ENCODE measurements at places on chromosomes 11 and 22.

DNA sequence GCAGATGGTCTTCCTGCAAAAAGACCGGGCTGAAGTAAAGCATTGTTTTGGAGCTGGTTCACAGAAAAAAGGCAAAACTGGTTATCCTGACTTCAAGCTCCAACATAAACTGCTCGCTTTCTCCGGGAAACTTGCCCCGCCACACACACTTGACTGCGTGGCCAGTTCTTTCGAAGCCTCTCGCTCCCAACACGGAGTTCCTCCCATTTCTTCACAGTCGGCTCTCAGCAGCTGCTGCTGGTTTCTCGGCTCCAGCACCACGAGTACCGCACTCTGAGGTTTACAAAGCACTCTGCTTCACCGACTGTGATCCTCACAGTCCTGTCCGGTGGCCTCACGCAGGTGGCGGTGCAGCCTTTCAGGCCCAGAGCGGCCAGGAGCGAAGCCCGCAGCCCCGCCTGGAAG, 264 bp downstream of the CHEK1 start:
- no peak for DNase-seq

- no peak for DNase-seq
Observed at GRCh38 chr11:120273432-120273831, 33.5 kb downstream of the POU2F3 start.

DNA sequence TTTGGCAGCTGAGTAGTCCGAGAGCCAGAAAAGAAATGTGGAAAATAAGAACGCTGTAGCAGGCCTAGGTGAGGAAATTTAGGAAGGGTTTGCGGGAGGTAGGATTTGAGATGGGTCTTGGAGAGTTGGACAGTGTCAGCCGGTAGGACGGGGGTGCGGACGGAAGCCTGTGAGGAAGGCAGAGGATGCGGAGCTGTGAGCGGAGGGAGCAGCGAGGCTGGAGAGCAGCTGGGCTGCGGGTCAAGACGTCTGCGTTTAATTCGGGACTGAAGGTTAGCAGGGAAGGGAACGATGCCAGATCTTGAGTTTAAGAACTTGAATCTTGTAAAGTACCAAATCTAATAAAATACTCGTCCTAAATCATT, 669 bp upstream of the TIGD3 start:
- DNase-seq, result no peak

DNA sequence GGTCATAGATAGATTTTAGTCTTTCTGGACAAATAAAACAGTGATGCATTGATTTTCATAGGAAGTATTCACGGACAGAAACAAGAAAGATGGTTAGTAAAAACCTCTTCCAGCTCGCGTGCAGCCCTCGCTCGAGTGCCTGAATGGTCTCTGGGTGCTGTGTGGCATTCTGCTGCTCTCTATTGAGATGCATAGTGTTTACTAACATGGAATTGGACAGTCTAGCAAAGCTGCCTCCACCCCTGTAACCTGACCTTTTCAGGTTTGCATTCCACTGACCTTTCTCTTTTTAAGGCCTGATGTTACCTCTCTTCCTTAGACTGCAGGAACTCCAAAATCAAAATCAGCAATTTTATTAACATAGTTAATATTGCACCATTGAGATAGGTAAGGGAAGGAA, 643.4 kb downstream of the JRKL start:
- DNase-seq, result no peak

DNA sequence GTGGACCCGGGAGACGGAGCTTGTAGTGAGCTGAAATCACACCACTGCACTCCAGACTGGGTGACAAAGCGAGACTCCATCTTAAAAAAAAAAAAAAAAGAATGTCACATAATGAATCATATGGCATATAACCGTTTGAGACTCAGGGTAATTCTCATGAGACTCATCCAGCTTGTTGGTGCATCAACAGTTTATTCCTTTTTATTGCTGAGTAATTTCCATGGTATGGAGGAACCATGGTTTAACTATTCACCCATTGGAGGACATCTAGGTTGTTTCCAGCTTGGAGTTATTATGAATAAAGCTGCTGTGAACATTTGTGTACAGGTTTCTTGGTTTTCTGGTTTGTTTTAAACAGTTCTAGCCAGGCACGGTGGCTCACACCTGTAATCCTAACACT, 25.3 kb downstream of the PPARA start:
- no peak for DNase-seq

DNA sequence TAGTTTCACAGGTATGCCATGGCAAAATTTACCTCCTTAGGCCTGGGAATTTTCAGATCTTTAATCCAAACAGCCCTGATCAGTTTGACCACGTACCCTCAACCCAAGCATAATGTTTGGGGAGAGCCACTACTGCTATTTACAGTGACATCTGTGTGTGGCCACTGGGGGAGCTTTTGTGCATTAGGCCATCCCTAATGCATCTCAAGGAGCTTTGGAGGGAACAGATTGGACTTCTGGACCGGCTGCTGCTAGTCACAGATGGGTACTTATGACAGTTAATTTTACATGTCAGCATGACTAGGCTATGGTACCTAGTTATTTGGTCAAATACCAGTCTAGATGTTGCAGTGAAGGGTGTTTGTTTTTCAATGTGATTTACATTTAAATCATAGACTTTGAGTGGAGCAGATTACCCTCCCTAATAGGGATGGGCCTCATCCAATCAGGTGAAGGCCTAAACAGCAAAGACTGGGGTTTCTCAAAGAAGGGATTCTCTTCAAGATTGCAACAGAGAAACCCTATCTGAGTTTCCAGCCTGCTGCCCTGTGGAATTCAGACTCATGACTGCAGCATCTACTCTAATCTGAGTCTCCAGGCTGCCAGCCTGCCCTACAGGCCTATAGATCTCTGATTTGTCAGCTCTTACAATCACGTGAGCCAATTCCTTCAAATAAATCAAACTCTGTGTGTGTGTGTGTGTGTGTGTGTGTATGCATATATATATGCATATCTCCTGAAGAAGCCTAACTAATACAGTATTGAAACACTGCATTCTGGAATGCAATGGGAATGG, 38.0 kb upstream of the GALNT18 start:
- no peak for DNase-seq

DNA sequence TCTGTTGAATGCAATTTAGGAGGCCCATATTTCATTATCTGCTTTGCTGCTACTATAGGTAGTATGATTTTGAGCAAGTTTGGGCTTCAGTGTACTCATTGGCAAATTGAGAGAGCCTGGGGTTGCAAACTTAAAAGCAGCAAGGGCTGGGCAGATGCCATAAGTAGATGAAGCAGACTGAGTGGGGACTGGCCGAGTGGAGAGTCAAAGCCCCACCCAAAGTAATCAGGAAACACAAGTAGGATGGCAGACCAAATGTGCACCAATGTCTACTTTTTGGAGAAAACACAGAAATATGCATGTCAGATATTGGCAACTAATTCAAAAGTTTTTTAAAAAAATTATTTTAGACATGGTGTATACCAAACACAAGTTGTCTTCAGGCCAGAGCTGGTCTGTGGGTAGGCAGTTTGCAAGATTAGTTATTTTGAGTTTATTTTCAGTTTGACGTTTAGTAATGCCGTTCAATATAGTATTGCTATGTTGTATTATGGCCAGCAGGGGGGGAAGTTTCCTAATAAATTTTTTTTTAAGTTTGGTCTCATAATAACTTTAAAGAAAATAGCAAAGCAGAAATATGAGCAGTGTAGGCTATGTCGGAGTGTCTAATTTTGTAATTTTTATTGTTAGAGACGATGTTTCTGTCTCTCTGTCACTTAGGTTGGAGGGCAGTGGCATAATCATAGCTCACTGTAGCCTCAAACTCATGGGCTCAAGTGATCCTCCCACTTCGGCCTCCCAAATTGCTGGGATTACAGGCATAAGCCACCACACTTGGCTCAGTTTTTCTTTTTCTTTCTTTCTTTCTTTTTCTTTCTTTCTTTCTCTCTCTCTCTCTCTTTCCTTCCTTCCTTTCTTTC, 105.1 kb downstream of the HIPK3 start:
- DNase-seq, result peak; percentile 65

- DNase-seq, result no peak
Observed at GRCh38 chr22:42969348-42969975, 45.5 kb downstream of the PACSIN2 start.

DNA sequence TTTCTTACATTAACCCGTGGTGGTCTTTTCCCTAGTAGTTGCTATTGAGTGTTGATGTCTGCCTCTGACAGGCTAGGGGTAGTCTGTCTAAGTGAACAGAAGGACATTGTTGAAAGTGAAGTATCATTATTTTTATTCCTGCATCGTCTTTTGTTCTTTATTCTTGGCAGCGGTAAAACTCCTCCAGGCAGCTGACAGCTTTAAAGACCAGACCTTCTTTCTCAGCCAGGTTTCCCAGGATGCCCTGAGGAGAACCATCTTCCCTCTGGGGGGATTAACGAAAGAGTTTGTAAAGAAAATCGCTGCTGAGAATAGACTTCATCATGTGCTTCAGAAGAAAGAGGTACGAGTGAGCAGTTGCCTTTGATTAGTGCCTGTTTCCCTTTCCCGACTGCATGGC, 14.6 kb downstream of the TRMU start:
- no peak for DNase-seq

DNA sequence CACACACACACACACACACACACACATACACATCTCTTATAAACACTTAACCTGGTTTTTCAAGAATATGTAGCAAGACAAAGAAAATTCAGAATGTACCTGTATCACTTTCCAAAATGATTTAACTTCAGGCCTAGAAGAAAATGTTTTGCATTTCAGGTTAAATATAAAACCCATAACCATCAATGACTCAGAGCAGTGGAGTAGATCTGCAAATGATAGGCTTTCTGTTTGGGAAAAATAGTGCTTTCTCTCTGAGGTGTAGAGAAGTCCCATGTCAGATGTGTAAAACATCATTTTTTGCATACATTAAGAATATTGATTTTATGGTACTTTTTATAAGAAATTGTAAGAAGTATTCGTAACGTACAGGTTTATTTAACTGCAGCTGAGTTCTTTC, 116.9 kb downstream of the STK33 start:
- no peak for DNase-seq

DNA sequence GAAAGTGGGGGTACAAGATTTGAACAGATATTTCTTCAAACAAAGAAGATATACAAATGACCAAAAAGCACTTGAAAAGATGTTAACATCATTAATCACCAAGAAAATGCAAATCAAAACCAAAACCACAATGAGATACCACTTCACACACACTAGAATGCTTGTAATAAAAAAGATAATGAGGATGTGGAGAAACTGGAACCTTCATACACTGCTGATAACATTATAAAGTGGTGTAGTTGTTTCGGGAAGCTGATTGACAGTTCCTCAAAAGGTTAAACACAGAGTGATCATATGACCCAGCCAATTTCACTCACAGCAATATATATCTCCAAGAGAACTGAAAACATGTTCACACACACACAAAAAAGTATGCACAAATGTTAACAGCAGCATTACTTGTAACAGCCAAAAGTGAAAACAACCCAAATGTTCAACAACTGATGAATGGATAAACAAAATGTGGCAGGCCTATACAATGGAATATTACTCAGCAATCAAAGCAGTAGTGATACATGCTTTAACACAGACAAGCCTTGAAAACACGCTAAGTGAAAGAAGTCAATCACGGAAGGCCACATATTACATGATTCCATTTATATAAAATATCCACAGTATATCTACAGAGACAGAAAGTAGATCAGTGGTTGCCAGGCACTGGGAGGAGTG, 15.1 kb downstream of the PITPNB start:
- DNase-seq, result no peak

DNA sequence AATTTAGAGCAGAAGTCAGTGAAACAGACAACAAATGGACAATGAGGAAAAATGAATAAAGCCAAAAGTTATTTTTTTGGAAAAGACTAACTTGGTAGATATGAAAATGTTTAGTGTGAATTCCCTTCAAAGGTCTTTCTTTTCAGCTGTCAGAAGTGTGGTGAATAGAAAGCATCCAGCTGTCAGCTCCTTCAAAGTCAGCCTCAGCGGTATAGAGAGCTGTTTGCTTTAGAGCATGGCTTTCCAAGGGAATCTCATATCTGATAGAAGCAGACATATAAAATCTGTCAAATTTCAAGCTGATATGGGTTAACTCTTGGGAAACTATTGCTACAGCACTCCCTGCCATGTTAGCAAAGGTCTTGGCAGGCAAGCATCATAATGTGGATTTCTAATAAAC, 309.3 kb downstream of the CASP12 start:
- DNase-seq, result no peak

GRCh38 chr11:9831122-9831521, 167.2 kb downstream of the SWAP70 start:
- DNase-seq, result no peak

GRCh38 chr11:14275076-14275475, 83.9 kb downstream of the RRAS2 start:
- no peak for DNase-seq

DNA sequence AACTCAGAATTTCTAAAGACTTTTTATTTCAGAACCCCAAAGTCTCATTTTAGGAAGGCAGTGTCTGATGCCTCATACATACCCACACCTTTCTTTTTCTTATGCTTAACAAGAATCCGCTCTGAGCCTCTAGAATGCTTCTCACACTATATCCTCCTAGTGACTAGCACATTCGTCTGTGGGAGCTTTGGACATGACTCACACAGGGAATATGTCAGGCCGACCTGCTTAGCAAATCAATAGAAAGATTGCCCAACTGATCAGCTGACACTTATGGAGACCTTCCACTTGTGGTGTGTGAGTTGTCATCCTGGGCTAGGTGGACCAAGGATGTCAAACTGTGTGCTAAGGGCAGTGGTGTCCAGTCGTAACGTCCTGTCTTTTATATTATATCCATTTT, 129.9 kb upstream of the TTC12 start:
- DNase-seq, result no peak

- DNase-seq, result no peak
Observed at GRCh38 chr11:80028998-80029397, 588.2 kb upstream of the TENM4 start.

- no peak for DNase-seq
Observed at GRCh38 chr11:76314741-76315090, 66.2 kb downstream of the THAP12 start.

- DNase-seq, result no peak
Observed at GRCh38 chr22:50186761-50187523, 1.2 kb downstream of the TRABD start.

DNA sequence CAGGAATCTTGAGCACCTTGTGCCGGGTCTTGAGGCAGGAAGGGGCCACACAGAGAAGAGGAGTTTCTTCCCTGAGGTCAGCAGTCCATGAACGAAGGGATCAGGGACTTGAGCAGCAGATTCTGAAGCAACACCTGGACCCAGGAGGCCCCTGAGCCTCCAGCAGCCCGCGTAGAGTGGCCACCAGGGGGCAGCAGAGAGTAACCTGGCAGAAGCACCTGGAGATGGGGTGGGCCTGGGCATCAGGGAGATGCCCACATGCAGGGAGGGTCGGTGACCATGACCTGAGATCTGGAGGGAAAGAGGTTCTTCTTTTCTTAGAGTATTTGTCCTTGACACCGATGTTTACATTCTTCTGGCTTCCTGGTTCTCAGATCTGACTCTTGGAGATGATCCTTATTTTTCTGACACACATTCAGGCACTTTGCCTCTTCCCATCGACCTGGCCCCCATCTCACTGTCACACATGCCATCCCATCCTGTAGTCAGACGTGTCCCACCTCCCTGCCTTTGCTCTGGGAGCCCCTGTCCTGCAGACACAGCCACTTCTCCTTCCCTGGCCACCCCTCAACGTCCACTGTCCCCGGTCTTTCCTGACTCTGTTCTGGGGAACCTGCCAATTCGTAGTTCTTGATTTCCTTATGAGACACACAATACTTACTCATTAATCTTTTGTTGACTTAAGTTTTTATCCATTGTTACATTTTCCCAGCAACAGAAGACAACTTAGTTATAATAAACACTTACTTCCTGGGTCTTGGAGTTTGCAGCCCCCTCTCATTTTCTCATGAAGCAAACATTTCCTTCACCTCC, 66.5 kb downstream of the GGTLC2 start:
- DNase-seq, result no peak
